Stimulated activated CD8-positive, alpha-beta memory T cell treated with anti-CD3 and anti-CD28 coated beads, Interleukin-7, amount 100 ng/mL, for 4 hours (primary cell): ENCODE measurements at places on chromosomes 3 and 15.

GRCh38 chr3:162218479-162218878 lies 721.9 kb downstream of the OTOL1 start:
- no peak for DNase-seq

- no peak for DNase-seq
Observed at GRCh38 chr3:196931828-196932587, 10.3 kb downstream of the NCBP2 start.

GRCh38 chr3:187985647-187986046 lies 168.3 kb upstream of the LPP start:
- no peak for DNase-seq

GRCh38 chr15:71888797-71889196 lies 78.4 kb downstream of the NR2E3 start:
- DNase-seq = no peak

DNA sequence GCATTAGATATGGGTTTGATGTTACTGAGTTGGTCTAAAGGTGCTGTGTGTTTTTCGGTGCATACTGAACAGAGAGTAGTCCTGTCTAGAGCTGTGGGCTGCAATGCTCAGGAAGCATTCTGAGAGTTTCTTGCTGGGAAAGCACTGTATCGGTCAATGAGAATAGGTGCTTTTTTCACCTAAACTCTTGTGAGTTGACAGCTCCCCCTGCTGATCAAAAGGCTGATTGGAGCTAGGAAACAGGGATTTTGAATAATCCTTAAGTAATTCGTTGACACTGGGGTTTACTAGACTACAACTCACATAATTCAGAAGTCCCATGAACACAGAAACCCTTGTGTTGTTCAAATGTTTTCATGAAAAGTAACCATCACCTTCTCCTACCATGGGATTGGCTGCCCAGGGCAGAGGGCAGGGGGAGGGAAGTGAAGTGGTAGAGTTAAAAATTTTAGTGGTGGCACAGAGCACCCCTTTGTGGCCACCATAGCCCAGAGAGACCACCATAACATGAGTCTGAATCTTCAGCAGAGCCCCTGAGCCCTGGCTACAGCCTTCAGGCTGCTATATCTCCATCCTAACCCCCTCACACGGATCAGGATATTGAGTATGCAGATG lies 13.0 kb upstream of the MANF start:
- DNase-seq = no peak

- no peak for DNase-seq
Observed at GRCh38 chr15:80317389-80318182, 65.6 kb upstream of the CTXND1 start.

GRCh38 chr3:20037255-20037996 lies 2.8 kb upstream of the KAT2B start:
- DNase-seq = no peak

- DNase-seq = no peak
Observed at GRCh38 chr15:84151205-84151931, 84.2 kb upstream of the GOLGA6L4 start.

DNA sequence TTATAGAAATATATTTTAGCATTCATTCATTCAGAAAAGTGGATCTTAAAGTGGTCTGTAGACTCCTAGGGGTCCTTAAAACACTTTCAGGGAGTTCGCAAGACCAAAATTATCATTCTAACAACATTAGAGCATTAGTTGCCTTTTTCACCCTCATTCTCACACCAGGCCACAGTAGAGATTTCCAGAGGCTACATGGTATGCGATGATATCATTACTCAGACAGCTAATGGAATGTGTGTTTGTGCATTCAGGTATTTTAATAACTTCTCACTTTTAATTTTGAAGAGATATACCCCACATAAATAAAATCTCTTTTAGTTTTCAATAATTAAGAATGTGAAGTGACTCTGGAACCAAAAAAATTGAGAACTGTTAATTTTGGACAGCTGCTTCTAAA lies 206.9 kb downstream of the NSUN3 start:
- no peak for DNase-seq

- no peak for DNase-seq
Observed at GRCh38 chr3:107620534-107620933, 97.8 kb downstream of the BBX start.

DNA sequence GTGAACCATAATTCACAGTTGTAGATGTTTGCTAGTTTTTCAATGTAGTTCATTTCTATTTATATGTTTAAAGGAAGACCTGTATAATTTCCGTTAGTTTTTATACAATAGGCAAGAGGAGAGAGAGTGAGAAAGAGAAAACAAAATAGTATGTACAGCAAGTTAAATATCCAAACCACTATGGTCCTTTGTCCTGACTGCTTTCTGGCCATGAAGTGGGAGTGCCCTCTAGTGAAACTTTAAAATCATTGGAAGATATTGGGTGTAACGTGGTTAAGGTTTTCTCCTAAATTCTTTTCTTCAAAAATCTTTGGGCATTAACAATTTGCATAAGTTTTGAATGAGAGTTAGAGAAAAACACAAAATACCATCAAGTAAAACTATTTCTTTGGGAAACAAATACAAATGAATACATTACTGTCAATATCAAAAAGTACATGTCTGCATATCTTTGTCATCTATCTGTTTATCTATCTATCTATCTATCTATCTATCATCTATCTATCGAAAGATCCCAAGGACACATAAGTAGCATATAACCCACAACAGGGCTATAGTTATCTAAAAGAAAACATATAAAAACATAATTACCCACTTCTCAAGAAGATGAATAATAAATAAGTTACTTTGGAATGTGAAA lies 534.6 kb upstream of the ATP11B start:
- DNase-seq = no peak

DNA sequence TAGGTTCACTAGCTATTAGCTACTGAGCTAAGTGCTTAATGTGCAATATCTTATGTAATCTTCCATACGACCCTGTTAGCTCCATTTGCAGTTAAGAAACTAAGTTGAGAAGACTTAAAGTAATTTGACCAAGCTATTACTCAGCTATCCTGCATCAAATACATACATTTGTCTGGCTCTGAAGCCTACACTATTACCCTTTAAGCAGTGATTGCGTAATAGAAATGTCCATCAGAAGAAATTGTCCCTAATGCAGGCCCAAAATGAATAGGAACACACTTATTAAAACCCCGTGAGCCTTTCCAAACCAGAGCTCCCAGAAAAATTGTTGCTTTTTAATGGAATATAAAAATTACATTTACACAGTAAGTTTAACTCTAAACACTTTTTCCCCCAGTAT lies 5.3 kb upstream of the MYO1E start:
- DNase-seq = no peak

DNA sequence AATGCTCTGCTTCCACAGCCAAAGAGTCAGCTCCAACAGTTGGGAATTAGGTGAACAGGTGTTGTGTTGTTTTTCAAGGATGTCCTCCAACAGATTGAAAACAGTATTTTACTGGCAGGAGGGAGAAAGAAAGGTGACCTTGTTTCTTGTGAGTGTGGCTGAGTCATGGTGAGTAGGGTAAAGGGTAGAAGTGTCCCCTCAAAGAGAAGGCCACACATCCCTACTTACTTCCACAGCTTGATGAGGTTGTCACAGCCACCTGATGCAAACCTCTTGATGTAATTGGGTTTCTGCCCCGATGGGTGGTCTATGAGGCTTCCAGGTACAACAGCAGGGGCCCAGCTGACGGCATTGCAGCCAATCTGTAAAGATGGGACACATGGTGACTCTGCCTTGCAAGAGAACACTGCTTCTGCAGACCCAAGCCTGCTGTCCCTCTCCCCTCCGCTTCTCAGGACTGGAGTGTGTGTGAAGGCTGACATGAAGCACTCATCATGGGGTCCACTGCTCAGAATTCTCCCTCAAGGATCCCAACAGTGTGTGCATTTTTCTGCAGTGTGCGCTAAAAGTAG lies 12.7 kb upstream of the GHRL start:
- no peak for DNase-seq

- DNase-seq = no peak
Observed at GRCh38 chr3:42101481-42101880, 10.3 kb downstream of the TRAK1 start.
